ENCODE measurements at places on chromosomes 12 and 14.
A peak's percentile ranks its signal among the peaks of the same experiment; 100 is the strongest.

GRCh38 chr12:1277905-1278304 is 286.9 kb downstream of the ERC1 start:
- DNase-seq: no peak

DNA sequence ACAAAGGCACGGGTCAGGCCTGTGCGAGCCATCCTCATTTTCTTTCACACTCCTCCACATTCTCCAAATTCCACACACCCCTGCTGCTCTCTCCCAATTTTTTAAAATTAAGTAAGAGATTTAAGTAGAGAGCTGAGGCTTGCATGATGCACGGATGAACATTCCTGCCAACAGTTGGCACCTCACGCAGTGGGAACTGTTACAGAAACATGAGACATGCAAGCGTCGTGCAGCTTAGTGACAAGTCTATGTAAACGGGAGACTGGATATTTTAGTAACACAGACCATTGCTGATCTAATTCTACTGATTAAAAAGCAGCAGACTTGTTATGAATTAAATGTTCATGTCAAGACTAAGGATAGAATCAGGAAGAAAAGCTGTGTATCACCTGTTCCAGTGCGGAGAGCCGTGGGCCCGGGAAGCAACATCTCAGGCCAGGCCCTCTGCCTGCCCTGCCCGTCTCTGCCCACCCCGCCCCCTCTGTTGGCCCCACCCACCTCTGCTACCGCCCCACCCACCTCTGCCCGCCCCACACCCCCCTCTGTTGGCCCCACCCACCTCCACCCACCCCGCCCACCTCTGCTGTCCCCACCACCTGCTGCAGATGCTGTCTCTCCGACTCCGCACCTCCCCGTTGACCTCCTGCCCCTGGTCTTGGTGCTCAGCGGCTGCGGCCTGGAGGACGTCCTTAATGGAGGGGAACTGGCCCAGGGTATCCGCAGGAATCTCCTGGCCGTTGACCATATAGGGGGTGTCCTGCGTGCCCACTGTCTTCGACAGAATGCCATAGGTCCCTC is 21.2 kb downstream of the GOLGA3 start:
- DNase-seq: no peak

GRCh38 chr12:47214771-47215170 is 135.0 kb upstream of the AMIGO2 start:
- DNase-seq: no peak

DNA sequence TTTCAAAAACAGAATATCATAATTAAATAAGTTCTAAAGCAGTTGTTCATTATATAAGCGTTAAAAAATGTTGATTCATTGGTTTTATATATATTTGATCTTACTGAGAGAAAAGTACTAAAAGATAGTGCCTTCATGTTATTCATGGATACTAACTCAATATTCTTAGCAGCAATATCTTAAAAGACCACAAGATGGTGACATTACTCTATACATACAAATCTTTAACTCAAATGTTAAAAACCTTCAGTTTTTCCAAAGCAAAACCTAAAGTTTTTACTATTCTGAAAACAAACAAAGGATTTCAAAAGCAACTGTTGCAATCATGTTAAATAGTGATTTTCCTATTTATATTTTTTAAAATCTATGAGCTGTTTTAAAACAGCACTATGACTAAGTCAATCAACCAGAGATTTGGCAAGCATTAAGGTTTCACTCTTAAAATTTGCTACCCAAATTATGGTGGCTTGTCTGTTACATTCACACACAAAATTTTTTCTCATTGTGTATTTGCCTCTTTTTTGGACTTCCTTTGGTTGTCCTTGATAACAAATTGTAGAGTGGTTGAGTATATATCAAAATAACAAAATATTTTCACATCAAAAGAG is 50.1 kb upstream of the RERGL start:
- peak; percentile 57 for DNase-seq

GRCh38 chr12:109385339-109386058 is 37.8 kb downstream of the MYO1H start:
- DNase-seq: peak; percentile 63

- no peak for DNase-seq
Measured at GRCh38 chr12:122558745-122559641, 31.9 kb downstream of the KNTC1 start.

- DNase-seq: no peak
Measured at GRCh38 chr12:19847294-19848059, 408.2 kb downstream of the AEBP2 start.

DNA sequence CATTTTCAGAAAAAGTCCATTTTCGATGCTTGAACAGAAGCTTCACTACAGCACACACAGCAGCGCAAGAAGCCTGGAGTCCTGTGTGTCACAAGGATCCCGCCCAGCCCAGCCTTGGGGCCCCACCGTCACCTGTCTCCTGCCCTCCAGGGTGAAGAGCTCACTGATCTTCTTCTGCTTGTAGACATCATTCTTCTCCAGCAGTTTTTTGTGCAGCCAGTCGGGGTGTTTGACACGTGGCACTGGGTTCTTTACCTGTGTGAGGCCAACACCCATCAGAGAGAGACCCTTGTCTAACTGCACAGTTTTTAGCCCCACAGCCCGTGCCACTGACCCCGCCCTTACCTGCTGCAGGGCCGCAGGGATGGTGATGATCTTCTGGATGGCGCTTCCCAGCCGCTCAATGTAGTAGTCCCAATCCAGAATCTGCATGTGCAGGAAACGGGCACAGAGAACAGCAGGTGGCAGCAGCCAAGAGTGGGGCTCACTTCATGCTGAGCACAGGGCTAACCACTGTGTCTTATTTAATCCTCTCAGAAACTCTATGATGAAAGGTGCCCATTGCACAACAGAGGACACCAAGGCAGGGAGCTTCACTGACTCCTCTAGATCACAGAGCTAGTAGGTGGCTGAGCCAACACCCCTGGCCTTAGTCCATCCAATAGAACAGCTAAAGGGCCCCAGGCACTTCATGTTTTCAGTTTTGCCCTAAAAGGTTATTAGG is 30.0 kb downstream of the POLE start:
- DNase-seq: no peak

GRCh38 chr12:119713551-119714031 is 45.7 kb downstream of the PRKAB1 start:
- no peak for DNase-seq

- no peak for DNase-seq
Measured at GRCh38 chr12:32586390-32586789, 92.7 kb upstream of the DNM1L start.

- no peak for DNase-seq
Measured at GRCh38 chr12:27623645-27624044, 72.6 kb upstream of the REP15 start.

DNA sequence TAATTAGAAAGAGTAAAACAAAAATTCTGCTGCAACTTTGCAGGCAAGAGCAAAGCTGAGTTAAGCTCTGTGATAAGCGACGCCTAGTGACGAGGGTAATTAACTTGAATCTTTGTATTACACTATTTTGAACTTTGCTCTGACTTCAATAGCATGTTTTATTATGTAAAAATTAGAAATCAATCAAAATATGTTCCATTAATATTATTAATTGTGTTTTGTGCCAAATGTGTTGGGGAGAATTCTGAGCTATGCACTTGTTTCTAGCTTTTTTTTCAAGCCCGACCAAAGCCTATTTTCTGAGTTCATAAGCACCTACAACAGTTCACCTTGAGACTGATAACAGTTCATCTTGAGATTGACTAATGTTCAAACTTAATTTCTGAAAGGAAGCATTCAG is 90.1 kb upstream of the PDE3A start:
- no peak for DNase-seq

Measured in LoVo (cell line).